ENCODE measurements at places on chromosomes 2 and 18.

- DNase-seq: no peak
Measured at GRCh38 chr2:28905533-28905932, 11.1 kb downstream of the WDR43 start.

DNA sequence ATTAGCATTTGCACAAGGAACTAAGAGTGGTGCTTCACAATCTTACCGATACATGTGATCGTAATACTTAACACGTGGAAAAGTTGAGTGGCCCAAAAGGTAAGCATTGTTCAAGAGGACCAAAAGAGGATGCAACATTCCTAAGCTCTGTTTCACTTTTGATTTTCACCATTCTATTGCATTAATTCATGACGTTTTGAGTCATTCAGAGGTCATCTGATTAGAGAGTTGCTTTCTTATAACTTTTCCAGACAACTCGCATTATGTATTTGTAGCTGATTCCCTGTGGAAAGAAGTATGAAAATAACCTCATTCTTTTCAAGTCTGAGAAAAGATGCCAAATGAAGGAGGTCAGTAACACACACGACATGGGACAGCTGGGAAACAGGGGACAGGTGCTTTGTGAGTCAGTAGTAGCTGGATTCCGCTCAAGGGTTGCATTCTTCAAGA lies 344.4 kb downstream of the RND3 start:
- DNase-seq: no peak

DNA sequence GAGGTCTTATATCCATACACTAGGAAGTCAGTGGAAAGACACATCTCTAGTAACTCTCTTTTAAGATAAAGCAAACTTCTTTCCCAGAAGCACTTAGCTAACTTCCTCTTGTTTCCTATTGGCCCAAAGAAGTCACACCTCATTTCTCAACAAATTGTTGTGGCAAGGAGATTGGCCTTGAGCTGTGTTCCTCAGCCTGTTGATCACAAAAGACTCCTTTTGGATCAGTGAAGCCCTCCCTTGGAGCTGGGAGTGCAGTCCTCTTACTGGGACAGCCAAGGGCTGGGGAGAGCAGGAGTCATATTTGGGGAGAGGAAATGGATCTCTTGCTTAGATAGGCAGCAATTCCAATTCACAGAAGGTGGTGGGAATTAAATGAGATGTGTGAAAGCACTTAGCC lies 51.2 kb upstream of the DAPL1 start:
- DNase-seq: no peak

GRCh38 chr2:145329971-145330370 lies 810.1 kb upstream of the ZEB2 start:
- no peak for DNase-seq

DNA sequence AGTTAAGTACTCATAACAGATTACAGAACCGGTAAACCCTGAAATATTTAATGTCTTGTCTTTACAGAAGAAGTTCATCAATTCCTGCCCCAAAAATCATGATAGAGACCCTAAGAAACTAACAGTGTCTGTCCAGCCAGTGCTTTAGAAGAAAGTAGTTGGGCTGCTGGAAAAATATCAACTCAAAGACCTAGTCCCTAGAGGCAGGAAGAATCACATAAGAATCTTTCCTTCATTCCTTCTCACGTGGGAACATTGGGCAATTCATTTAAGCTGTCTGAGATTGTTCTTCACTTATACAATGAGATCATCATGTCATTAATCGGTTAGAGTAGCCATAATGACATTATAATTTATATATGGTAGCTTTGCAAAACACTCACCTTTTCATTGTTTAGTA lies 156.4 kb downstream of the CCBE1 start:
- DNase-seq: no peak
